Renal cortex interstitium (tissue), 15 donors: ENCODE measurements at places on chromosomes 6 and 20.

DNA sequence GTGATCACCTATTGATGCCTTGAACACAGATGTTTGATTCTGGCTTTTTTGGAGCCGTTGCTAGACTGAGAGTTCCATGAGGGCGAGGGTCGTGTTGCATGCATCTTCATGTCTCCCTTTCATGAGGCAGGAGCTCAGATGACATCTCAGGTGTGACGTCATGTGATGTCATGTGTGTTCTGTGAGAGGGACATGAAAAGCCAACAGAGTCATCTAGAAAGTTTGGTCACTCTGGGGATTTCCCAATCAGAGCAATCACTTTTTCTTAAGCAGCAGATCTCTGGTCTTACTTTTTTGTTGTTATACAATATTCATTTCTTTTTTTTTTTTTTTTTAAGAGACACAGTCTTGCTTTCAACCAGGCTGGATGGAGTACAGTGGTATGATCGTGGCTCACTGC lies 411.8 kb downstream of the PREX1 start:
- no peak for DNase-seq

GRCh38 chr20:40683221-40683893 lies 5.7 kb downstream of the MAFB start:
- DNase-seq, result no peak

DNA sequence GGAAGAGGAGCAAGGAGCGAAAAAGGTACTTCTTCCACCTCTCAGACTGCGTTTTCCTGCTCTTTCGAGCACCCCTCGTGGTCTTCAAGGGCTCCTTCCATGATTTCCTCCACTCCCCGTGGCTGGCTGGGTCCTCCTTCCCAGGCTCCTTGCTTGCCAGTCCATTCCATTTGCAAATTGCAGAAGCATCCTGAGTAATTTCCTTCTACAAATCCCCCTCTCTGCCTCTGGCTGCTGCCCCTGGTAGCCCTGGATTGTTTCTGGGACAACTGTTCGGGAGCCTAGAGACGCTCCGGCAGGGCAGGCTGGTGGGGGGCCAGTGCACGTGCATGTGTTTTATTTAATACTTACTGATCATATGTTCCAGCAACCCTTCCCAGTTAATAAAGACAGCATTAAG lies 173.1 kb downstream of the ZMYND8 start:
- DNase-seq, result no peak

- no peak for DNase-seq
Observed at GRCh38 chr6:44430326-44430725, 42.8 kb downstream of the CDC5L start.

- no peak for DNase-seq
Observed at GRCh38 chr6:28134015-28134414, 7.7 kb upstream of the ZKSCAN8 start.

GRCh38 chr6:111047244-111047643 lies 40.1 kb upstream of the SLC16A10 start:
- DNase-seq, result no peak

DNA sequence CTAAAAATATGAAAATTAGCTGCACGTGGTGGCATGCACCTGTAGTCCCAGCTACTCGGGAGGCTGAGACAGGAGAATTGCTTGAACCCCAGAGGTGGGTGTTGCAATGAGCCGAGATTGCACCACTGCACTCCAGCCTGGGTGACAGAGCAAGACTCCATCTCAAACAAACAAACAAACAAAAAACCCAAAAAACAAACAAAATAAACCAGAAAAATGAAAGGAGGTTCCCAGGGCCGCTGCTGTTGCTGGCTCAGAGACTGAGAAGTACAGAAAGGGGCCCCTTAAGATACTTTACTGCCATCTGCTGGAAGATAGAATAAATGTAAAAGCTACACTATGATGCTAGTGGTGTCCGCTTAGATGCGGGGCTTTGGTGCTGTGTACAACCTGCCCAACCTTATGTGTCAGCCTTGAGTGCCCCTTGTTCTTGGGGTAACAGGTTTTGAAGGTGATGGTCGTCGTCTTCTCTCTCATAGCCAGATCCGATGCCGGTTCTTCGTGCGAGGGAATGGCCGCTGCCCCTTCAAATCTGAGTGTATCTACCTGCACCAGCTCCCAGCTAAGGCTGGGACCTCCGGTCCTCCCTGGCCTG lies 2.8 kb upstream of the FANCE start:
- DNase-seq, result no peak

GRCh38 chr6:5634525-5634924 lies 372.2 kb downstream of the NRN1 start:
- no peak for DNase-seq

- DNase-seq, result no peak
Observed at GRCh38 chr6:119446609-119447008, 97.0 kb upstream of the MAN1A1 start.

- no peak for DNase-seq
Observed at GRCh38 chr6:129340983-129341382, 369.0 kb downstream of the ARHGAP18 start.

DNA sequence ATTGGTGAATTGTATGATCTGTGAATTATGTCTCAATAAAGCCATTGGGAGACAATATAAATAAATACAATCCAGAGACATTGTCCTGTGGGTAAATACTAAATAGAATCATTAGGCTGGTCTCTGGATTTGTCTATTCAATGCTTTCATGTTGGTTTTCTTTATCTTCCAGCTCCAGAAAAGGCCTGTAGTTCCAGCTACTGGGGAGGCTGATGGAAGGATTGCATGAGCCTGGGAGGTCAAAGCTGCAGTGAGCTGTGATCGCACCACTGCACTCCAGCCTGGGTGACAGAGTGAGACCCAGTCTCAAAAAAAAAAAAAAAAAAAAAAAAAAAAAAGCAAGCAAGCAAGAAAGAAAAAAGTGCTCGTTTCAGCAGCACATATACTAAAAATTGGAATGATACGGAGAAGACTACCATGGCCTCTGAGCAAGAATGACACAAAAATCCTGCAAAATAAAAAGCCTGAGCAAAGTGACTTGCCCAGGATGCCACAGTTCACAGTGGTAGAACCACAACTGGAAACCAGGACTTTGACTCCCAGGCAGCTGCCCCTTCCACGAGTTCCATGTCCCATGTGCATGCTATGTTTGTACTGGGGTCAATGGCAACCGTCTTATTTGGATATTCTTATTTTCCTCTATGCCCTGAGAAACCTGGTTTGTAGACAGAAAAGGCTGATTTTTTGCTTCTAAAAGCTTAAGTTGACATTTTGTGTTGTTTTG lies 33.6 kb upstream of the GMPR start:
- DNase-seq, result no peak

- DNase-seq, result no peak
Observed at GRCh38 chr6:7154341-7155139, 46.8 kb downstream of the RREB1 start.

DNA sequence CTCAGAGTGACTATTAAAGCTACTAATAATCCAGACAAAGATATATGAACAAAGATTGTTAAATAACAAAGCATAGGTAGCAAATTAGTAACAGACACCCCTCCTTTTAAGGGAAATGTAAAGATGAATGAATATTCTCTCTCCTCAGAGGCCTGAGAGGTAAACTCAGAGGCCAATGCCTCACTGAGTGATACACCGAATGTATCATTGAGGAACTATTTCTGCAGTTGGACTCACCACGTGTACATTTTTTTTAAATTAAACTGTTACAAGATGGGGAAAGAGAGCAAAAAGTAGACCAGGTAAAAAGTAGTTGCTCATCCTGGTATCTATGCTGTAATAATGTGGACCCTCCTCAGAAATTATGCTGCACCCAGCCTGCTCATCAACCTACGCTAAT lies 72.3 kb upstream of the IPCEF1 start:
- no peak for DNase-seq

DNA sequence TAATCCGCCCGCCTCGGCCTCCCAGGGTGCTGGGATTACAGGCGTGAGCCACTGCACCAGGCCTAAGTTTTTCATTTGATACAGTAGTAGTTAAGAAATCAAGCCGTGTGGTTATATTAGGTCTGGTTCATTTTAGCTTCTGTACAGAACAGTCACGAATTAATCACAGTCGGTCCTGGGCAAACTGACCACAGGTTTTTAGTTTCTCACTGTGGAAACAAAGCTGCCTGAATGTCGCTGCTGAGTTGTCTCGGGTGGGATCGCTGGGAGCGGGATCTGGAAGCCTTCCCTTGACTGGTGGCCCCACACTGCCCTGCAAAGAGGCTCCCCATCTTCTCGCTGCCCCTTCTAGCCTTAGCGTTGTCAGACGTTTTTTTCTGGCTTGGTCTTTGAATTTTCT lies 18.6 kb downstream of the UCKL1 start:
- no peak for DNase-seq

- DNase-seq, result no peak
Observed at GRCh38 chr6:144989319-144990107, 704.4 kb downstream of the UTRN start.

DNA sequence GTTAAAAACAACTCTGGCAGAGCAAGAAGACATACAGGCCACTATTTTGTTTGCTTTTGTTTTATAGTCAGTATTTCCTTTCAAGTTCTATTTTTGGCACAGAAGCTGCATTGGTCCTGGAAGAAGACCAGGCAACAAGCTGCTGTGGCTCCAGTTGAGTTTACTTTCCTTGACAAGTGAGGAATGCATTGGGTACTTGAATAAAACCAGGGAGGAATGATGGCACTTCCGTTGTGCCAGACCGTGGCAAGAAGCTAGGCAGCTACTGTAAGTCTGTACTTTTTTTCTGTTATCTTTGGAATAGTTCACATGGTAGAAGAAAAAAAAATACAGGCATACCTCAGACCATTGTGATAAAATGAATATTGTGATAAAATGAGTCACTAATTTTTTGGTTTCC lies 66.3 kb downstream of the NCOA3 start:
- no peak for DNase-seq

DNA sequence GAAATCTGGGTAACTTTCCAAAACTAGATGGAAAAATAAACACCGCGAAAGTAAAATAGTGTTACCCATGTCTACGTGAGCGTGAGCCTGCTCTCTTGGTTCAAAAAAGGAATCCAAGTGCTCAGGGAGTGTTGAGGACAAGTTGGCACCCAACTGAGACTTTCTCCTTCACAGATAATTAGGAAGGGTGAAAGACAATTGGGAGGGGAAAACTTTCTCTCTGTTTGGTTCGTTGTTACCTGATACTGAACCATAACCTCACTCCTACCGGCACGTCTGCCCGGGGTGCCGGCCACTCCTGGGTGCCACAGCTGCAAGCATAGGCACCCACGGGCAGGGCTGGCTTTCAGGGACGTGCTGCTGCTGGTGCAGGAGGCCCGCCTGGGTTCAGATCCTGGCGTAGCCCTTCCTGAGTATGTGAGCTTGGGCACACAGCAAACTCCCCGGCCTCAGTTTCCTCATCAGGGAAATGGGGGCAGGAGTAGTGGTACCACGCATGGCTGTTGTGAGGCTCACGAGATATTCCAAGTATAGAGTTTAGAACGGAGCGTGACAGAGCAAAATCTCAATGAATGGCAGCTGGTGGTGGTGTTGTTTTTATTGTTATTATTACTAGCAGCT lies 38.2 kb upstream of the PMEPA1 start:
- no peak for DNase-seq

GRCh38 chr6:147213772-147214171 lies 9.6 kb downstream of the STXBP5 start:
- no peak for DNase-seq

DNA sequence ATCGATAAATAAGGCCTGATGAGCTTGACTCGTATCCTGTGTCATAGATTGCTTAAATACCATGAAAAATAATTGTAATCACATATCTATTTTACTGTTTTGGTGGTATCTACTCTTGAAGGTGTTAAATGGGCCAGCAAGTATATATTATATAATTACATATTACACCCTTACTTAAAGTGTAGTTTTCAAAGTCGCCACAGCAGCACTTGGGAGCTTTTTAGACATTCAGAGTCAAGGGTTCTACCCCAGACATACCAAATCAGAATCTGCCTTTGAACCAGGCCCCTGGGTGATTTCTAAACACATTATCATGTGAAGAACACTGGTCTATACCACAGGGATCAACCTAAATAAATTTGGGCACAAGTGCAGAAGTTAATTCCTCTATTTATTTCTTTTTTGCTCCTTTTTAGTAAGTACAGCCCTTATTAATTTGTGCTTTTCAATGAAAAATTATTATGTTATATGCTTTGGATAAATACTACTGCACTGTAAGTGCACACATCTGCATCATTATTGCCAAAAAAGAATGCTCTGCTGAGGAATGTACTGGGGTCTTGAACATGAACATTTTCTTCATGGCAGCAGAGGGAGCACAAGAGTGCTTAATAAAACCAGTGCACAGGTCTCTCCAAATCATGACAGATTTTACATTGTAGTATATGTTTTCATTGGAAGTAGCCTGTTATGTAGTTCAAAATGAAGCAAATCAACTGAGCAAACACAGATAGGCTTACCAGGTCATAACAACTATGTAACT lies 3.1 kb upstream of the ATXN1 start:
- no peak for DNase-seq

GRCh38 chr6:5353971-5354370 lies 92.7 kb downstream of the FARS2 start:
- DNase-seq, result no peak
